ENCODE measurements at places on chromosomes 5 and 9. TPM values are rescaled to one million over a fixed set of nuclear protein-coding genes. Genes with fewer than 3 reads are reported as not detected.
A peak's percentile ranks its signal among the peaks of the same experiment; 100 is the strongest.

DNA sequence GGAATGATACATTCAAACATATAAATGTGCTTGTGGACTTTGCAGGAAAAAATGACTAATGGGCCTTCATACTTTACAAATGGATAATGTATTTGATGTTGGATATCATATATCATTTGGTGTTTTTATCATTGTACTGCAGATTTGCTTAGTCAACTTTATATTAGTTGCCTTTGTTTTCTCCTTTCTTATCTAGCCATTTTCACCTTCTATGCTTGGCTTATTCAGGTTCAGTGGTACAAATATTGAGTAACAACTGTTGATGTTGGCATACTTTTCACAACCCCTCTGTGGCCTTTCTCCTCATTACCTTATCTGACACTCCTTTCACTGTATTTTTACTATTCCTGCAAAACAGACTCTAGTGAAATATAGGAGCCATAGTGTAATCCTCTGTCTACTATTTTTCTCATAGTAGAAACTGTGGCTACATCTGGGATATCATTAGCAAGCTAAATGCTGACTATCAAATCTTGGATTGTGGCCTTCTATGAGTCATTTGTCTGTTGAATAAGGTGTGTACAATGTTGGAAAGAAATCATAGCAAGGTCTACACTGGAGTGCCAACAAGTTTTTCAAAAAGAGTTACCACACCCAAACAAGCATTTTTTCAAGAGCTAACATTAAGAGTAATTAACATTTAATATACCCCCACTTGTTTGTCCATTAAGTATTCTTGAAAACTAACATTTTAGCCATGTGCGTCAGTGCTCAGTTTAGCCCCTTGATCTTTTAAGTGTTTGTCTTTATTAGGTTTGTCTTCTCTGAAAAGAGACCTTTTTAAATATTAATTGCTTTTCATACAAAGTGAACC is 330.1 kb downstream of the ADGRV1 start:
- H3K27me3 ChIP-seq: no peaks in the 10 kb centered on the region
- peak overlapping the region; percentile 50 for H3K27ac ChIP-seq
- H3K4me1 ChIP-seq: peaks cover 18% of the 10 kb centered on the region
- H3K4me3 ChIP-seq: no peak overlapping the region
- DNase-seq: no peak

GRCh38 chr5:1004461-1005248 is 3.9 kb upstream of the NKD2 start:
- H3K4me3 ChIP-seq: peak overlapping the region; percentile 61
- peak overlapping the region; percentile 79 for H3K27ac ChIP-seq
- H3K4me1 ChIP-seq: peaks cover 28% of the 10 kb centered on the region
- H3K27me3 ChIP-seq: peaks cover 29% of the 10 kb centered on the region

GRCh38 chr5:107764976-107765804 is 94.5 kb upstream of the EFNA5 start:
- H3K27me3 ChIP-seq: no peaks in the 10 kb centered on the region
- no peak for DNase-seq
- H3K4me3 ChIP-seq: no peak overlapping the region
- no peaks in the 10 kb centered on the region for H3K4me1 ChIP-seq

Gene OR2V2
- not detected for total RNA-seq

- H3K4me3 ChIP-seq: no peak overlapping the region
- H3K27ac ChIP-seq: no peak overlapping the region
- peaks cover 60% of the 10 kb centered on the region for H3K36me3 ChIP-seq
- no peak for DNase-seq
- peaks cover 18% of the 10 kb centered on the region for H3K4me1 ChIP-seq
Observed at GRCh38 chr5:141586246-141586645, 32.6 kb downstream of the DIAPH1 start.

Gene EDIL3
- total RNA-seq: 19.9 TPM

- H3K27ac ChIP-seq: no peak overlapping the region
- H3K36me3 ChIP-seq: no peaks in the 10 kb centered on the region
- no peak for DNase-seq
- H3K4me3 ChIP-seq: no peak overlapping the region
- peaks cover 6% of the 10 kb centered on the region for H3K4me1 ChIP-seq
- H3K27me3 ChIP-seq: no peaks in the 10 kb centered on the region
Observed at GRCh38 chr5:92444888-92445287, 1061.8 kb upstream of the ARRDC3 start.

Gene TSLP
- total RNA-seq: 18.1 TPM

Gene PRRC2B
- 135 TPM for total RNA-seq
